Activated B cell treated with CpG ODN at 0.5 μM for 24 hours (primary cell): ENCODE measurements at places on chromosomes 5 and 9.

- H3K27ac ChIP-seq: no peak overlapping the region
- H3K27me3 ChIP-seq: no peaks in the 10 kb centered on the region
- DNase-seq: no peak
- no peaks in the 10 kb centered on the region for H3K36me3 ChIP-seq
Observed at GRCh38 chr5:80308526-80308925, 11.3 kb upstream of the SPZ1 start.

DNA sequence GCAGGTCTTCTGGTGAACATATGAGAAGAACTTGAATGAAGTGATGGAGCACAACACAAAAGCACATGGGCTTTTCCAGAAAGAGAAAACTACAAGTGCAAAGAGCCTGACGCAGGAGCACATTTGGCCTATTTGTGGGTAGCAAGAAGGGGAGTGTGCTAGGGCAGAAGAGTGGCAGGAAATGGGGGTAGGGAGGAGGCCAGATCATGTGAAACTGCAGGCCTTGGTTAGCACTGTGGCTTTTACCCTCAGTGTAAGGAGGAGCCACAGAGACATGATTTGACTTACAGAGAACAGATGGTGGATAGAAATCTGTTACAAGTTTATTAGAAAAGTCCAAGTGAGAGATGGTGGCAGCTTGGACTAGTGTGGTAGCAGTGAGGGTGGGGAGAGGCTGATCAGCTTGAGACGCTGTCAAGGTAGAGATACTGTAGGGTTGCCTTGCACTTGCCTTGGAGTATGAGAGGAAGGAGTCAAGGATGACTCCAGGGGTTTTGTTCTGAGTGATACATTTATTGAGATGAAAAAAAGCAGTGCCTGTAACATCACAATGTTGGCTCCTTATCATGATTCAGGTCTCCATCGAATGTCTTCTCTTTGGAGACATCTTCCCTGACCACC is 126.7 kb downstream of the PPP2R2B start:
- H3K27me3 ChIP-seq: no peaks in the 10 kb centered on the region
- no peak overlapping the region for H3K4me3 ChIP-seq
- no peak for DNase-seq
- H3K27ac ChIP-seq: no peak overlapping the region
- H3K4me1 ChIP-seq: no peaks in the 10 kb centered on the region

GRCh38 chr5:181149806-181150733 is 2.7 kb downstream of the OR2V2 start:
- no peaks in the 10 kb centered on the region for H3K4me1 ChIP-seq
- no peak overlapping the region for H3K27ac ChIP-seq
- DNase-seq: no peak
- H3K27me3 ChIP-seq: peaks cover 44% of the 10 kb centered on the region
- H3K4me3 ChIP-seq: no peak overlapping the region
- no peaks in the 10 kb centered on the region for H3K36me3 ChIP-seq

- H3K36me3 ChIP-seq: no peaks in the 10 kb centered on the region
- no peaks in the 10 kb centered on the region for H3K4me1 ChIP-seq
Observed at GRCh38 chr5:18236386-18236785, 602.1 kb downstream of the TAF11L14 start.

- H3K27me3 ChIP-seq: no peaks in the 10 kb centered on the region
- no peak for DNase-seq
- H3K36me3 ChIP-seq: no peaks in the 10 kb centered on the region
- no peak overlapping the region for H3K27ac ChIP-seq
- H3K4me1 ChIP-seq: peaks cover 17% of the 10 kb centered on the region
- H3K4me3 ChIP-seq: no peak overlapping the region
Observed at GRCh38 chr9:105445203-105445881, 2.5 kb upstream of the FSD1L start.

DNA sequence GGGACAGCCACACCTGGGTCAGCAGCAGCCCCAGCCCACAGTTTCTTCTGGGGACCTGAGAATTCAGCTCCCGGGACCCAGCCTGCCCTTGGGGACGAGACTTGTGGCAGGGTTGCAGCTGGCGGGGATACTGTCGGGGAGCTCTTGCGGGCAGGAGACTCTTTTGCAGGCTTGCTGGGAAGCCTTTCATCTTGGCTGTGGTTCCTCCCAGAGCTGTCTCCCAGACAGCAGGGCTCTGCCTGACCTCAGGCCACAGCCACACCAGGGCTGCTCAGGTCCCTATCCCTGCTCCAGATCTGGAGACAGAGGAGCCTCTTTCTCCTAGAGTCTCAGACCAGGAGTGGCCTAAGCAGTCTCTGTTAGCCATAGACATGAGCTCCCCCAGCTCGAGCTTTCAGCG is 4.7 kb upstream of the MYMK start:
- peaks cover 30% of the 10 kb centered on the region for H3K27me3 ChIP-seq
- H3K27ac ChIP-seq: no peak overlapping the region
- H3K4me3 ChIP-seq: no peak overlapping the region
- no peak for DNase-seq

DNA sequence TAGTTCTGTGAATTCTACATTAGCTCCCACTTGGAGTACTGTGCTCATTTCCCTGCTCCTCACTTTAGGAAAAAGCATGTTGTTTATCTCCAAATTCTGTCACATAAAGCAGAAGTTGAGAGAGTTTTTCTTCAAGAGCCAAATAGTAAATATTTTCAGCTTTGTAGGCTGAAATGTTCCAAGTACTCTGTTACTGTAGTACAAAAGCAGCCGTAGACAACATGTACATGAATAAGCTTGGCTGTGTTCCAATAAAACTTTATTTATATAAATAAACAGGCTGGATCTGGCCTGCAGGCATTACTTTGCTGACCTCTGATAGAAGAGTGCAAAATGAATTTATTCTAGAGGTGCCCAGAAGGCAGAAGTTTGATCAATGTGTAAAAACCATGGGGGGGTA is 73.0 kb upstream of the AGXT2 start:
- H3K27ac ChIP-seq: no peak overlapping the region
- H3K4me3 ChIP-seq: no peak overlapping the region
- no peak for DNase-seq
- H3K36me3 ChIP-seq: no peaks in the 10 kb centered on the region
- H3K27me3 ChIP-seq: no peaks in the 10 kb centered on the region
- no peaks in the 10 kb centered on the region for H3K4me1 ChIP-seq

DNA sequence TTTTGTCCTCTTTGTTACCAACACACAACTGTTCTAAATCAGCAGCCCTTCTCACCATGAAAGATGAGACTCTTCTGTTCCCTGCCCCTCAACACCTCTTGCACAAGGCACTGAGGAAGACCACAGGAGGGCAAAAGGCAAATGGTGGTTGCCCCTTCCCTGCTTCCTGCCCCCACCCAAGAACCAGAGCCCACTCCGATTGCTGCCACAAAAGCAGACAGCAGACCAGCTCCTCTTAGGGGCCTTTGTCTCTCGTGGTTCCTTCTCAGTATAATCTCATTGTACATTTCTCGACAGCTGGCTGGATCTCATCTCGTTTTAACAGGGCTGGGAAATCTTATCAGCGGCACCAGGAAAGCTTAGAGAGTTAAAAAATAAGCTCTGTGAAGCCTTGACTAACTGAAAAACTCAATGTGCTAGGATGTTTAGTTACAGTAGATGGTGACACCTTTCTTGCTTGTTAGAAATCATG is 1.1 kb downstream of the MVB12B start:
- H3K36me3 ChIP-seq: no peaks in the 10 kb centered on the region
- H3K4me3 ChIP-seq: peak overlapping the region; percentile 64
- no peak overlapping the region for H3K27ac ChIP-seq
- no peak for DNase-seq

GRCh38 chr5:73119451-73120157 is 771 bp upstream of the TMEM171 start:
- no peaks in the 10 kb centered on the region for H3K36me3 ChIP-seq
- no peak for DNase-seq
- no peak overlapping the region for H3K27ac ChIP-seq
- H3K4me1 ChIP-seq: peaks cover 7% of the 10 kb centered on the region
- H3K27me3 ChIP-seq: peaks cover 71% of the 10 kb centered on the region

GRCh38 chr9:89278997-89279739 is 31.8 kb upstream of the CKS2 start:
- peaks cover 2% of the 10 kb centered on the region for H3K4me1 ChIP-seq
- no peak overlapping the region for H3K4me3 ChIP-seq
- H3K27ac ChIP-seq: no peak overlapping the region
- H3K27me3 ChIP-seq: no peaks in the 10 kb centered on the region
- no peak for DNase-seq

- no peaks in the 10 kb centered on the region for H3K27me3 ChIP-seq
- no peak overlapping the region for H3K4me3 ChIP-seq
- no peaks in the 10 kb centered on the region for H3K36me3 ChIP-seq
- no peak overlapping the region for H3K27ac ChIP-seq
- H3K4me1 ChIP-seq: peaks cover 3% of the 10 kb centered on the region
- DNase-seq: no peak
Observed at GRCh38 chr5:40240111-40240510, 439.6 kb upstream of the PTGER4 start.

GRCh38 chr5:79242242-79243039 is 6.5 kb downstream of the JMY start:
- peaks cover 4% of the 10 kb centered on the region for H3K36me3 ChIP-seq
- no peak for DNase-seq
- no peak overlapping the region for H3K4me3 ChIP-seq

- no peak for DNase-seq
- no peak overlapping the region for H3K4me3 ChIP-seq
- H3K36me3 ChIP-seq: no peaks in the 10 kb centered on the region
- H3K4me1 ChIP-seq: no peaks in the 10 kb centered on the region
Observed at GRCh38 chr5:81242906-81243436, 9.8 kb downstream of the CKMT2 start.

GRCh38 chr9:27047136-27047535 is 41.7 kb upstream of the LRRC19 start:
- H3K27ac ChIP-seq: no peak overlapping the region
- no peak for DNase-seq
- H3K27me3 ChIP-seq: no peaks in the 10 kb centered on the region
- peaks cover 23% of the 10 kb centered on the region for H3K36me3 ChIP-seq
- no peak overlapping the region for H3K4me3 ChIP-seq

- no peak for DNase-seq
- H3K4me1 ChIP-seq: peaks cover 27% of the 10 kb centered on the region
- peaks cover 10% of the 10 kb centered on the region for H3K36me3 ChIP-seq
- H3K4me3 ChIP-seq: no peak overlapping the region
- no peak overlapping the region for H3K27ac ChIP-seq
Observed at GRCh38 chr9:112764344-112764743, 13.8 kb downstream of the SNX30 start.

DNA sequence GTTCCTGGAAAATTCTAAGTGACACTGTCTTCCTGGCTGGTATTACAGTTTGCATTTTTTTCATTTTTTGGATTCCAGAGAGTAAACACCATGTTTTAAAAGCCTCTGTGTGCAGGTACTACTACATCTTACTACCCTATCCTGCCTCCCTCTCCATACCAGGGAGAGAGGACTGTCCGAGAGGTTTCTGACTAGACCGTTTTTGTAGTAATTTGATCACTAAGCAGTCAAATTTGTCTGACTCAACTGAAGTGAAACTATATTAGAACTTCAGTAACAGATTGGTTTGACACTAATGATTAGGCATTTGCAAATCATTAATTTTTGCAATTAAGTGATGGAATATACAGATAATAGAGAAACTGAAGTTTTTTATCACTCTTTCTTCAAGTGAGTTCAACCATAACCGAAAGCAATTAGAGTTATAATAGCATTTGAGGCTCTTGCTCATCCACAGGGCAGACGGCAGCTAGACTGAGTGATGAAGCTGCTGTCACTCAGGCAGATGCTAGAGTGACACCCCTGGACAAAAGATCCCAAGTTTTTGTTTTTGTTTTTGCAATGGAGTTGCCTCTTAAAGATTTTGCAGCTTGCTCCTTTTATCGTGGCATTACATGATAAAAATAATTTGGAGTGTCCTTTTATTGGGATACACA is 44.3 kb downstream of the SMARCA2 start:
- H3K4me1 ChIP-seq: peaks cover 6% of the 10 kb centered on the region
- no peaks in the 10 kb centered on the region for H3K27me3 ChIP-seq
- DNase-seq: no peak

DNA sequence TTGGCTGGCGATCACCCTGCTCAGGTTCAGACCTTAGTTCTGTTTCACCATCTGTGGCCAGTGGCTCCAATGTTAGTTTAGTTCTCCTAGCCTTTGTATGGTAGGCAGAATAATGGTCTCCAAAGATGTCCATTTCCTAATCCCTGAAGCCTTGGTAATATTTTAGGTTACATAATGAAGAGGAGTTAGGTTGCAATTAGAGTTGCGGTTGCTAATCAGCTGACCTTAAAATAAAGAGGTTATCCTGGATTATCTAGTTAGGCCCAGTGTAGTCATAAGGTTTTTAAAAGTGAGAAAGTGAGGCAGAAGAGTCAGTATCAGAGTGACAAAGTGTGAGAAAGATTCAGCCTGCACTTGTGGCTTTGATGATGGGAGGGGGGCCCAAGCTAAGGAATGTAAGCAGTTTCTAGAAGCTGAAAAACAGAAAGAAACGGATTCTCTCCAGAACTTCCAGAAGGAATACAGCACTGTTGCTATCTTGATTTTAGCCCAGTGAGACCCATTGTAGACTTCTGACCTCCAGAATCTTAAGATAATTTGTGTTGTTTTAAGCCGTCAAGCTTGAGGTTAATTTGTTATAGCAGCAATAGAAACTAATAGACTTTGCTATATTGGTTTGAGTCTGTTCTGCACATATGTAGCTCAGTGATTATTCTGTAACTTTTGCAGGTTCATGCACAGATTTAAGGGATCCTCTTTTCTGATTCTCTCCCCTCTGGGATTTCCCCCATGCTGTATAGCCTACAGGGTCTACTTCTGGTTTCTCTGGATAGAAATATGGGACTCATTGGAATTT is 21.6 kb downstream of the LNPEP start:
- H3K4me3 ChIP-seq: peak overlapping the region; percentile 73
- peak overlapping the region; percentile 86 for H3K27ac ChIP-seq
- no peak for DNase-seq
- H3K4me1 ChIP-seq: peaks cover 84% of the 10 kb centered on the region

DNA sequence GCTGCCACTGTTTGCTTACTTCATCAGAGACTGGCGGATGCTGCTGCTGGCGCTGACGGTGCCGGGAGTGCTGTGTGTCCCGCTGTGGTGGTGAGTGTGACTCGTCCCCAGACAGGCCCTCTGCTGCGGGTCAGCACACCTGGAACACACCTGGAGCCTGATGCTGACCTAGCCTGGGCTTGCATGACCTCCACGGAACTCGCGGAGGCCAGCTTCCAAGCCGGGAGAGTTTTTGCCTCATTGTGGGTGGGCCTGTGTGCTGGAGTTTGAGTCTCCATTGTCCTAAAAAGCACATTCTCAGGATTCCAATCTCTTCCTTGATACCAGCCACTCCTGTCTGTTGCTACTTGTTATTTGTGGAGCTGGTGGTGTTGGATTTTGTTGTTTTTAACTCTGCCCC is 28.1 kb downstream of the SLC22A4 start:
- DNase-seq: no peak
- H3K27me3 ChIP-seq: no peaks in the 10 kb centered on the region
- H3K27ac ChIP-seq: no peak overlapping the region
- H3K4me3 ChIP-seq: no peak overlapping the region
- H3K36me3 ChIP-seq: peaks cover 13% of the 10 kb centered on the region
- H3K4me1 ChIP-seq: no peaks in the 10 kb centered on the region
